ELR (cell line): ENCODE measurements at places on chromosomes 16 and 17.

DNA sequence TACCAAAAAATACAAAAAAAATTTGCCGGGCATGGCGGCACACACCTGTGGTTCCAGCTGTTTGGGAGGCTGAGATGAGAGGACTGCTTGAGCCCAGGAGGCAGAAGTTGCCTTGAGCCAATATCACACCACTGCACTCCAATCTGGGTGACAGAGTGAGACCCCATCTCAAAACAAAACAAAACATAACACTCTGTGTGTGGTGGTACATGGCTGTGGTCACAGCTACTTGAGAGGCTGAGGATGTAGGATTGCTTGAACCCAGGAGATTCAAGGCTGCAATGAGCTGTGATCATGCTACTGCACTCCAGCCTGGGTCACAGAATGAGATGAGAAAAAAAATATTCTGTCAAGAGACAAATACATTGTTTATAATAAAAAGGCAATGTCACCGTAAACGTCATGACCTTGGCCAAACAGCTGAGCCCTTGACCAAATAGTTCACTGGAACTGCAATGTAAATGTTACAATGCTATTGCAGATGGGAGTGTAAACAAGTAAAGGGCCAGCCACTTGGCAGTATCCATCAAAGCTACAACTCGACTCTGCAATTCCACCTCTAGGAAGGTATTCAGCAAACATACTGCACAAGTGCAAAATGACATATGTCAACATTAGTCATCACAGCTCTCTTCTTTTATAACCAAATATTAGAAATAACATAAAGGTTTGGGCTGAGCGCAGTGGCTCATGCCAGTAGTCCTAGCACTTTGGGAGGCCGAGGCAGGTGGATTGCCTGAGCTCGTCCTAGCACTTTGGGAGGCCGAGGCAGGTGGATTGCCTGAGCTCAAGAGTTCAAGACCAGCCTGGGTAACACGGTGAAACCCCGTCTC is 16.9 kb downstream of the EARS2 start:
- DNase-seq = no peak

GRCh38 chr16:68539711-68540239 is 684 bp downstream of the ZFP90 start:
- peak; percentile 39 for DNase-seq

DNA sequence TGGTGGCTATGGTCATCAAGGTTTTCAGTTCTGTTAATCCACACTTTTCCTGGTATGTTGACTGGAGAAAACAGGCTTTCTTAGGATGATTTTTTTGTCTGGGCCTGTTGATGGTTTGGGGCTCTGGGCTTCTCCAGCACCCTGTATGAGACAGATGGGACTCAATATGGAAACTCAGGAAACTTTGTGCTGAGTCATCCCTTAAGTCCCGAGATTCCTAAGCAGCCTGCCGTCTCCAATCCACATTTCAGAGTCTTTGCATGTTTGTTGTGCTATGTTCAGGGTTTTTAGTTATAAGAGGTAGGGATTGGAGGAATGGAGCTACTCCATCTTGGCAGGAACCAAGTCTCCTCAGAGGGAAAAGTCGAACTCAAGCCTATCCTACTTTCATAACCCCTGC is 253.3 kb upstream of the FOXF1 start:
- no peak for DNase-seq

- DNase-seq = peak; percentile 100
Measured at GRCh38 chr17:69870091-69870530, 204.9 kb upstream of the KCNJ16 start.

GRCh38 chr17:28065706-28066105 is 23.2 kb downstream of the NLK start:
- no peak for DNase-seq

DNA sequence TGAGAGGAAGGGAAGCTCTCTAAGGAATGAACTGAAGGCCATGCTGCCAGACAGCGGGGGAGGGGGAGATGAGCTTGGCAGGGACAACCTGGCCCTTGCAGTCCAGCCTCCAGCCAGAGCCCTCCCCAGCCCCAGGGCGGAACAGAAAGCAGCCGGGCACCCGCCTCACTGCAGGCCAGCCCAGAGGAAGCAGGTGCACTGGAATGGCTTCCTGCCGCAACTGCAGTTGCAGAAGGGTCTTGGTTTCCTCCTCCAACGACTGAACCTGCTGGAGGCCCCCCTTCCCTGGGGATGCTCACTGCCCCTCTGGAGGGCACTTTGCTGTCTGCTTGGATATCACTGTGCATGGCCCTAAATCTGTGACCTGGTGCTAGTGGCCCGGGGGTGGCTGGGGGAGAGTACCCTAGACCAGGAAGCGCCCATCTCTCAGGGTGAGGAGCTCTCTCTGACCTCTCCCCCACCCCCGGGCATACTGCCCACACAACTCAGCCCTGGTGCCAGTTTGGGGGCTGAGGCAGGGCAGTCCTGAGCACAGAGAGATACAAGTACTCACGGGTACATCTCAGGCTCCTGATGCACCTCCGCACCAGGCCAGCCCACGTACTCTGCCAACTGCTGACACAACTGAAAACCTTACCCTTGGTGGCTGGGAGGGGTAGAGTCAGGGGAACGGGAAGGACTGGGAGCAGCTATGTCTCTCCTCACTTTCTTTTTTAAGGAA is 41.1 kb downstream of the MYO18A start:
- DNase-seq = no peak

- DNase-seq = no peak
Measured at GRCh38 chr17:66715076-66715675, 119.7 kb upstream of the CACNG5 start.

DNA sequence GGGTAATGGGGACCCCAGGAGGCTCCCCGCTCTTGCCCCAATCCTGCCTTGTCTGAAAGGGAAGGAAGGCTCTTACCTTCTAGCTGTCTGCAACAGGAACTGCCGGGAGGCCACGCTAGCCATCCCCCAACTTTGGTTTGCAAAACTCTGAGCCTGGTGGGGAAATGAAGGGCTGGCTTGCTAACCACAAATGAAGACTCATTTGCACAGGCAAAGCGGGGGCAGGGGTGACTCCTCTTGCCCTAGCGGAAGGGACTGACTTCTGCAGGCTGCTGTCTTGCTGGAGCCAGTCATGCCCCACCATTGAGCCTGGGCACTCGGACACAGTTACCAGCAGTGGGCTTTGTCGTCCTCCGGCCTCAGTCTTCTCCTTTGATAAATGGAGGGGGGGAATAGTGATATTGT is 52.6 kb downstream of the PLCG2 start:
- peak; percentile 62 for DNase-seq

- DNase-seq = no peak
Measured at GRCh38 chr16:79691007-79691406, 90.5 kb upstream of the MAF start.

- no peak for DNase-seq
Measured at GRCh38 chr17:17180141-17180603, 26.0 kb downstream of the PLD6 start.

- DNase-seq = no peak
Measured at GRCh38 chr16:69542974-69543373, 22.8 kb upstream of the NFAT5 start.

- no peak for DNase-seq
Measured at GRCh38 chr16:13926891-13927290, 6.9 kb downstream of the ERCC4 start.

GRCh38 chr17:65657251-65657828 is 95.9 kb upstream of the AXIN2 start:
- no peak for DNase-seq

DNA sequence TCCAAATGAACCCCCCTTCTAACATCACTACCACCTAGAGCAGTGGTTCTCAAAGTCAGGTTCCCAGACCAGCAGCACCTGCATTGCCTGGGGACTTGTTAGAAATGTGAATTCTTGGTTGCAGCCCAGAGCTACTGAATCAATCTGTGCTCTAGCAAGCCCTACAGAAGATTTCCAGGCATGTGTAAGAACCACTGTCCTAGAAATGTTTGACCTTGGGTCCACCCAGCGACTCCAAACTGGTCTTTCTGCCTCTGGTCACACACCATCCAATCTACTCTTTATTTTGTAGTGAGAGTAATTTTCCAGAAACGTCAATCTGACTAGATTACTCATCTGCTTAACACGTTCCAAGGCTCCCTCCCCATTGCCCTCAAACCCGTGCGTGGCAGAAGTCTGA is 169.9 kb downstream of the HAPSTR1 start:
- no peak for DNase-seq

- DNase-seq = no peak
Measured at GRCh38 chr17:50664788-50665458, 30.2 kb downstream of the ABCC3 start.

GRCh38 chr17:47850373-47850691 is 631 bp downstream of the SP6 start:
- no peak for DNase-seq

GRCh38 chr16:50665128-50665878 is 15.8 kb downstream of the SNX20 start:
- DNase-seq = peak; percentile 81

DNA sequence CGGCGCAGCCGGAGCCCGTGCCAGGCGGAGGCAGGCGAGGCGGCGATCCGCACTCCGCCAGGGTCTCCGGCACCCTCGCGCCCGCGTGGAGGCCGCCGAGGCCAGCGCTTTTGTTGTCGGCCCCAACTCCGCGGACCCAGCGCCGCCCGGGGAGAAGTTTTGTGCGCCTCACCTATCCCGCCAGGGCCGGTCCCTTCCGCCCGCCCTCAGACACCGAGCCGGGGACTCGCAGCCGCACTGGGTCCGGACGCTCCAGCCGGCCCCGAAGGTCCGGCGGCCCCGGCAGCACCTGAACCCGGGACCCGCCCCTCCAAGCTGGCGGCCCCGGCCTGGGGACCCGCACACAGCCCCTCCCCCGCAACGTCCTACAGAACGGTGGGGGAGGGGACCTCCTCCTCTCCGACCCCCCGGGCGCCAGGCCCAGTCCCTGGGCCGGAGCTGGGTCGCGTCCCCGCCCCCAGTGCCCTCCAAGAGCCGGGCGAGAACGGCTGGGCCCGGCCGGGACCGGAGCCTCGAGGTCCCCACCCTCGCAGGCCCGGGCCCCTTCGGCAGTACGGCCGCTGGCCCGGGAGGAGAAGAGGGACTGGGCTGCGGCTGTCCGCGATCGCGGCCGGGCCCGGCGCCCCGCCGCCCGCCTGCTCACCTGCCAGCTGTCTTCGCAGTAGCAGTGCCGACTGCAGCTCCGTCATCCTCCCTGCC is 698 bp downstream of the UBE2G1 start:
- DNase-seq = peak; percentile 39

- no peak for DNase-seq
Measured at GRCh38 chr16:72921106-72921505, 126.8 kb downstream of the ZFHX3 start.

- peak; percentile 63 for DNase-seq
Measured at GRCh38 chr17:78839762-78840529, 668 bp downstream of the USP36 start.

DNA sequence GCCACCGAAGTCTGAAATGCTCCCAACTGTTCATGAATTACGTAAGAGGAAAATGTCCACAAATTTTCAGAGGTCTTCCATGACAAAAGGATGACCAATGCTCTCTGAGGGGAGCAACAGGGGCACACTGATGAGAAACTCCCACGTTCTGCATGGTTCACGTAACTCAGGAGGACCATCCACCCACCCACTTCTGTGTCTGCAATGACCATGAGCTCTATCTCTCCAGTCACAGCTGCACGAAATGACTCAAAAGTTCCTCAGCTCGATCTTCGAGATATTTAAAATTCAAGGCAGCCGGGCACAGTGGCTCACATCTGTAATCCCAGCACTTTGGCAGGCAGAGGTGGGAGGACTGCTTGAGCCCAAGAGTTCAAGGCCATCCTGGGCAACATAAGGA is 15.8 kb downstream of the WDR45B start:
- no peak for DNase-seq

GRCh38 chr17:48027322-48027981 is 10.1 kb downstream of the COPZ2 start:
- DNase-seq = no peak

DNA sequence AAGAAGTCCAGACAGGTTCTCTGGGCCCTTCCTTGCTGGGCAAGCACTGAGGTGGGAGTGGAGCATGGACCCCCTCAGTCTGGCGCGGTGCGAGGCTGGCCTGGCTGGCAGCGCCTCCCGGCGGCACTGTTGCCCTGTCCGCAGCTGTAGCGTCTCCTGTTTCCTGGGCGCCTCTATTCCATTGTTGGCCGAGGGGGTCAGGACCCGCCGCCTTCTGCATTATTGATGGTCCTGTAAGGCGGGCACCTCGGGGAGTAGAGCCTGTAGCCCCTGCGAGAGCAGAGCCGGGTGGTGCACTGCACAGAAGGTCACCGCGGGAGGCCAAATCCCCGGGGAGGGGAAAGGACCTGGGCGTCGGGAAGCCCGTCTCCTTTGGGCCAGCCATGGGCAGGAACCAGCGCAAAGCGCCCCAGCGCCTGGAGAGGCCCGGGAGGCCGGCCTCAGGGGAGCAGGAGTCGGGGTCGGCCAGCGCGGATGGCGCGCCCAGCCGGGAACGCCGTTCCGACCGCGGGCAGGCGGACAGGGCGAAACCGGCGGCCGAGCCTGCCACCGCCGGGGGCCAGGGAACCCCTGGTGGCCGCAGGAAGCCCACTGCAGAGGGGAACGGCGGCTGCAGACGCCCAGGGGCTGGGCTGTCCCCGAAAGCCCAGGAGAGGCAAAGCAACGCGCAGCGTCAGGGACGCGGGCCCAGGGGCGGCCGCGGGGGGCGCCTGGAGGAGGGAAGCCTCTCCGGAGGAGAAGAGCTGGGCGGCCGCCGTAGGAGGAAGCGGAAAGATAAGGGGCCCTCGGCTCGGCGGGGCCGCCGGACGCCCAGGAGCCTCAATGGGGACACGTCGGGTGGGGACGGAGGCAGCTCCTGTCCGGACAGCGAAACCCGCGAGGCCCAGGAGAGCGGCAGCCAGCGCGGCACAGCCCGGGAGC is at the start of gene MYO15B:
TSS of gene MYO15B (plus strand) at position 126 of the 921 bp plus-strand sequence. CDS start at position 384, 258 bp downstream.
- no peak for DNase-seq

DNA sequence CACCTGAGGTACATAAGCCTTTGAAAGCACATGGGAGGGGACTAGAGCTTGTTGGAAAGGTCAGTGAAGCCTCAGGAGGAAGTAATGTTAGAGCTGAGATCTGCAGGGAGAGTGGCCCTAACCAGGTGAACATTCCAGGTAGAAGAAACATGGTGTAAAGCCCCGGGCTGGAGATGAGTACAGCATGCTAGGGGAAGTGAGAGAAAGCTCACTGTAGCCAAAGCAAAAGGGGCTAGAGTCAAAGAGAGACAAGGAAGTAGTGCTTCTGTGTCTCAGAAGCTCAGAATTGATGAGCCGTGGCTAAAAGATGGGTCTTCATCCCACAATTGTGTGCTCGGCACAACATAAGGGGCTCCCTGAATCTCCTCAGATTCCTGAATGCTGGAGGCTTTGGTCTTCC is 481.8 kb downstream of the XYLT1 start:
- DNase-seq = no peak

GRCh38 chr17:2138318-2138717 is 83.4 kb downstream of the HIC1 start:
- peak; percentile 34 for DNase-seq

DNA sequence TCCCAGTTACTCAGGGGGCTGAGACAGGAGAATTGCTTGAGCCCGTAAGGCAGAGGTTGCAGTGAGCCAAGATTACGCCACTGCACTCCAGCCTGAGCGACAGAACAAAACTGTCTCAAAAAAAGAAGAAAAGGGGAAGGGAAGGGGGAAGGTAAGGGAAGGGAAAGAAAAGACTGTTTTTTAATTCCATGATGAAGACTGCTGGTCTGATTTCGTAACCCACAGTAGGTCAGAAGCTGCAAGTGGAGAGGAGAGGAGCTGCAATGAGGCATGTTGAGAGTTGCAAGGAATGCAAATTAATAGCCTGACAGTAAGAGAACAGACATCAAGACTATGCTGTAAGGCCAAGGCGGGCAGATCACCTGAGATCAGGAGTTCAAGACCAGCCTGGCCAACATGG is 33.3 kb downstream of the HELZ start:
- no peak for DNase-seq
